ENCODE measurements at places on chromosomes 7 and 10. TPM values are rescaled to one million over a fixed set of nuclear protein-coding genes. Genes with fewer than 3 reads are reported as not detected.

DNA sequence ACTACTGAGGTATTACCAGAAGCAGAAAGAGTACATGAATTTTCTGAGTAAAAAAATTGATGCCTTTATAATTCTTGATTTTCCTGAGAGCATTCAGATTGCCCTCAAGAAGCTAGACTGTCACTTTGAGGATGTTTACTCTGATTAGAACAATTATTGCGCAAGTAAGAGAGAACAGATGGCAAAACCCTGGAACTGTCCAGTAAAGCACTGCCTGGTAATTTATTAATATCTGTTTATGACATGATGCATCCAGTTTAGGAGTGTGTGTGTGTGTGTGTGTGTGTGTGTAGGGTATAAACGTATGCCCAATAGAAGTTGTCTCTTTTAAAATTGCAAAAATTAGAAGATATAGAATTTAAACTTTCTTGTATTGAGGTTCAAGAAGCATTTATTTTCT, 379.7 kb downstream of the PHTF2 start:
- H3K27ac ChIP-seq, result no peak overlapping the region
- peaks cover 9% of the 10 kb centered on the region for H3K4me1 ChIP-seq
- DNase-seq, result no peak
- no peaks in the 10 kb centered on the region for H3K27me3 ChIP-seq
- no peak overlapping the region for H3K4me3 ChIP-seq

GRCh38 chr10:129075508-129075907, 391.5 kb upstream of the MGMT start:
- no peak overlapping the region for H3K27ac ChIP-seq
- no peaks in the 10 kb centered on the region for H3K27me3 ChIP-seq
- H3K36me3 ChIP-seq, result no peaks in the 10 kb centered on the region
- H3K4me3 ChIP-seq, result no peak overlapping the region
- H3K4me1 ChIP-seq, result peaks cover 10% of the 10 kb centered on the region

DNA sequence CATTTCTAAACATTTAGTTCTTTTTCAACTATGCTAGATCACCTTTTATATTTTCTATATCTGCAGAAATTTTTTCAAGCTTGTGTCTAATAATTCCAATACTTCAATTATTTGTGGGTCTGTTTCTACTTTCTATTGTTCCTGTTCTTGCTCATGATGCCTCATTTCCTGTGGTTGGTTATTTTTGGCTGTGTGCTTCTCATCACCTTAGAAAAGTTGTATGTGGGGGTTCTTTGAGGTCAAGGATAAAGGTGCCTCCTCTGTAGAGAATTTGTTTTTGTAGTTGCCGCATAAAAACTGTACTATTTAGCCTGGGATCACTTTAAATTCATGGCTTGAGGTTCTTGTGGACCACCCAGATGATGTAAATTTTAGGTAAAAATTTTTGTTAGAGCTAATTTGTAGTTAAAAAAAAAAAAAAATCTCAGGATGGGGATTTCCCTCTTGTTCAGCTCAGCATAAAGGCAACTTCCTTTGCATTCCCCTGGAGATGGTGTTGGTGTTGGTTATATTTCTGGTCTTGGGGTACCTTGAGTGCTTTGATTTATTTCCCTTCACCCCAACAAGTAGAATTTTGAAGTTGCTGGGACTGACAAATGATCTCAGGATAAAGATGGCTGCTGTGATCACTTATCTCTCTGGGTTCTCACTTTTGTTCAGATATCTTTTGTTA, 27.0 kb upstream of the JAZF1 start:
- DNase-seq, result no peak
- H3K4me1 ChIP-seq, result no peaks in the 10 kb centered on the region
- no peak overlapping the region for H3K4me3 ChIP-seq
- no peak overlapping the region for H3K27ac ChIP-seq
- no peaks in the 10 kb centered on the region for H3K36me3 ChIP-seq

DNA sequence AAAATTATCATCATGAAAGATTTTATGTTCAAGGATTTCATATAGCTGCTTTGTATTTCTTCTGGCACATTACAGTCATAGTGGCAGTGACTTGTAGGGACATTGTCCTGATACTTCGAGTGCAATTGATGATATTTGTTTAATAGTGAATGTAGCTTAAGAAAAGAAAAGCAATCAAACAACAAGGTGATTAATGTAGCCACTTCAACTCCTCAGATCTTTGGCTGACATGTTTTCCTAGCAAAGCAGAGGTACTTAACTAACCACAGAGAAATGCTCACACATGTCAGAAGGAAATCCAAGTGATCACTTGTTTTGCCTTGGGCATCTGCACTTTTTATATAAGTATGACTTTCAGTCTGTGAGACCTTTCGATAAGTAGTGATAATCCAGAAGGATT, 470.3 kb downstream of the AUTS2 start:
- no peak for DNase-seq
- H3K27ac ChIP-seq, result no peak overlapping the region
- H3K4me3 ChIP-seq, result no peak overlapping the region
- peaks cover 3% of the 10 kb centered on the region for H3K4me1 ChIP-seq
- H3K27me3 ChIP-seq, result no peaks in the 10 kb centered on the region

- no peak overlapping the region for H3K27ac ChIP-seq
- H3K27me3 ChIP-seq, result no peaks in the 10 kb centered on the region
- H3K4me3 ChIP-seq, result no peak overlapping the region
- no peaks in the 10 kb centered on the region for H3K4me1 ChIP-seq
- DNase-seq, result no peak
- peaks cover 80% of the 10 kb centered on the region for H3K36me3 ChIP-seq
Observed at GRCh38 chr7:6413637-6414036, 34.1 kb downstream of the DAGLB start.

The EIF4H gene
- total RNA-seq, result 225 TPM

The TCF7L2 gene
- 9.9 TPM for total RNA-seq

DNA sequence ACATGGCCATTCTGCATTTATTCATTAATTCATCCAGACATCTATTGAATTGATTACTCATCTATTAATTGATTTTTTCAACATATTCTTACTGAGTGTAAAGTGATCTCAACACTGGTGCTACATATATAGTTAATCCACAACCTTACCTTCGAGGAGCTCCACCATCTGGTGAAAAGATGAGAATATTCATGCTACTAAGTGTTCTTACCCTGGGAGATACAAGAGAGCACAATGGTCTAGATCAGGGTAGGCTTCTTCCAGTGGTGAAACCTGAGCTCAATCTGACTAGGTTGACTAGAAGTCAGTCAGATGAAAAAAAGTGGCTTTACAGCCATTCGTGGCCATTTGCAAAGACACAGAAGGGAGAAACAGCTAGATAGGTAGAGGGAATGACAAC, 507.4 kb downstream of the ANKRD7 start:
- no peaks in the 10 kb centered on the region for H3K36me3 ChIP-seq
- H3K27ac ChIP-seq, result no peak overlapping the region
- no peaks in the 10 kb centered on the region for H3K27me3 ChIP-seq
- DNase-seq, result no peak
- no peaks in the 10 kb centered on the region for H3K4me1 ChIP-seq

The PBLD gene
- 1.9 TPM for total RNA-seq

- peak overlapping the region; percentile 36 for H3K27ac ChIP-seq
- DNase-seq, result no peak
- peaks cover 8% of the 10 kb centered on the region for H3K4me1 ChIP-seq
- no peaks in the 10 kb centered on the region for H3K27me3 ChIP-seq
- H3K4me3 ChIP-seq, result no peak overlapping the region
Observed at GRCh38 chr10:22606164-22606614, 108.2 kb downstream of the PIP4K2A start.

DNA sequence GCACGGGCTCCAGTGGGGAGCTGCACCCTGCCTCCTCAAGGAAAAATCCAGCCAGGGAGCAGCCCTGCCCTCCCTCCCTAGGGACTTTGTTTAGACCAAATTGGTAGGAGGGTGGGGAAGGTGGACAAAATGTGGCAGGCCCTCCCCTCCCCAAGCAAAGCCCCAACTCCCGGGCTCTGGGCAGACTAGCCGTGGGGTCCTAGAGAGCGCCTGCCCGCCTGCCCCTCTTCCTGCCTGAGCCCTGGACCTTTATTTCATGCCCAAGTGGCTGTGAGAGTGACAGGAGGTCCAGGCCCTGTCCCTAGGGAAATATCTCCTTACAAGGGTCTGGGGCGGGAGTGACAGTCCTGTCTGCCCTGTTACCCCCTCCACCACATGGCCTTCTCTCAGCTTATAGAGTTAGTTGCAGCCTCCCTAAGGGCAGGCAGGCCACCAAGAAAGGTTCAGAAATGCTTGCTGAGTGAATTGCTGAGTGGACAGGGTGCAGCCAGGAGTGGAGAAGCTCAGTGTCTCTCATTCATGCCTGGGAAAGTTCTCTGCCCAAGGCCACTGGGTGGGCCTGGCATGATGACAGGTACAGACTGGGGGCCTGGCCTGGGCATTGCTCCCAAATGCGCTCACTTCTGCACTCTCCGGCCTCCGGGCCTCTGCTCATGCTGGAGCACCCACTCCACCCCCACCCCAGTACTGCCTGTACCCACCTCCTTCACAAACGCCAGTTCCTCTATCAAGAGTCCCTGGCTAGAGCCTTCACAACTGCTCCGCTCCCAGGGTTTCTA, 25.2 kb downstream of the DNAJB12 start:
- H3K36me3 ChIP-seq, result peaks cover 7% of the 10 kb centered on the region
- no peaks in the 10 kb centered on the region for H3K27me3 ChIP-seq
- no peak for DNase-seq
- H3K27ac ChIP-seq, result no peak overlapping the region

The HOXA5 gene
- total RNA-seq, result 4.7 TPM

The MNX1 gene
- not detected for total RNA-seq

The NEUROG3 gene
- not detected for total RNA-seq

The CTAGE6 gene
- not detected for total RNA-seq

The STN1 gene
- total RNA-seq, result 13.8 TPM

The CPEB3 gene
- 7.8 TPM for total RNA-seq

DNA sequence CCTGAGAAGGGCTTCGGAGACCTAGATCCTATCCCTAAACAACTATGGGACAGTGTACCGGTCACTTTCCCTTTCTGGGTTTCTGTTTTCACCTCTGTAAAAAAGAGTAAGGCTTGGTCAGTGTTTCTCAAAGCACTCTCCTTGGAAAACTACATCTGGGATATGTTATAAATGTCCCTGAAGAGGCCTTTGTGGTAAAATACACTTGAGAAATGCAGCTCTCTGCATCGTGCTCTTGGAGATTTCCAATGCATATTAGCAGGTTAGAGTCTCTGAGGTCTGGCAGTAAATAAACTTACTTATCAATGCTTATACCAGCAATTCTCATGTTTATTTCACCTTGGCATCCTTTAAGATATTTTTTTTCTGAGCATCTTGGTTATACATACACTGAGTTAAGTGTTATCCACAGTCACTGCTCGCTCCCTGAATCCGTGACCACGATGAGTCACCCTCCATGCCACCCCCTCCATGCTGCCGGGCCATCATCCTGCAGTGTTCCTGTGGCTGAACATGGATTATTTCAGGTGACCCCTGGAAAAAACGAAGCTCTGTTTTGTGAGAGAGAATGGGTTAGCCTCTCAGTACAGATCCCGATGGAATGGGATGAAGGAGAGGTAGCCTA, 3.3 kb upstream of the TBXAS1 start:
- no peak for DNase-seq
- H3K4me1 ChIP-seq, result no peaks in the 10 kb centered on the region
- no peak overlapping the region for H3K27ac ChIP-seq
- no peak overlapping the region for H3K4me3 ChIP-seq
- H3K27me3 ChIP-seq, result peaks cover 4% of the 10 kb centered on the region

GRCh38 chr7:149880638-149881311, 7.0 kb downstream of the ATP6V0E2 start:
- peaks cover 8% of the 10 kb centered on the region for H3K4me1 ChIP-seq
- no peaks in the 10 kb centered on the region for H3K27me3 ChIP-seq
- H3K36me3 ChIP-seq, result peaks cover 3% of the 10 kb centered on the region
- no peak overlapping the region for H3K4me3 ChIP-seq
- H3K27ac ChIP-seq, result no peak overlapping the region
- DNase-seq, result no peak

The SHTN1 gene
- total RNA-seq, result 28.1 TPM

DNA sequence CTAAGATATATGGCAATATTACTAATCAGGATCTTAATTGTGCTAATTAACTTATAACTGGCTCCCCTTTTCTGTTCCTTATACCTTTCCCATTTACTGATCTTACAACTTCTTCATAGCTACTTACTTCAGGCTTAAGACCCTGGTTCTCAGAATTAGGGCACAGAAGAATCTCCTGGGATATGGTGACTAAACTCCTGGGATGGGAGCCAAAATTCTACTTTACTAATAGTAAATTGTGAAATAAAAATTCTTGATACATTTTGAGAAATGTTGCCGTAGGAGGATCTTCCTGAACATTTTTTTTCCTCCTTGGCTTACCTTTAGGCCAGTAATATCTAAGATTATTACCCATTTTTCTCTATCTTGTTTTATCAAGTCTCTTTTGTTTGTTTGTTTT, 309.5 kb downstream of the ATRNL1 start:
- no peaks in the 10 kb centered on the region for H3K36me3 ChIP-seq
- H3K4me1 ChIP-seq, result no peaks in the 10 kb centered on the region
- no peak overlapping the region for H3K4me3 ChIP-seq

DNA sequence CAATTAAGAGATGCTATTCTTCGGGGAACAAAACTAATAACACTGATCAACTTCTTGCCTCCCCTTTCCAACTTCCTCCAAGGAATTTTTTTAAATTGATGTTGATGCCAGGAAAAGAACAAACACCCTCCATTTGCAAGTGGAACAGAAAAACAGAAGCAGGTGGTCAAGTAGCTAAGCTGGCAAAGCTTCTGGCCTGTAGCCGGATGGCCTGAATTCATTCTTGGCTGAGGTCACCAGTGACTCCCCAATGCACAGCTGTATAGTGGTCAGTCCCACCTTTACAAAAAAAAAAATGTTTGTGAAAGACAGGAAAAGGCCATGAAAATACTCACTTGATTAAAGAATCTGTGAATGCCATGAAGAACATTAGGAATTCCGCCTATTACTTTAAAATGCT, 39.1 kb downstream of the DOCK4 start:
- DNase-seq, result no peak
- H3K4me1 ChIP-seq, result no peaks in the 10 kb centered on the region
- H3K27ac ChIP-seq, result no peak overlapping the region
- no peak overlapping the region for H3K4me3 ChIP-seq

DNA sequence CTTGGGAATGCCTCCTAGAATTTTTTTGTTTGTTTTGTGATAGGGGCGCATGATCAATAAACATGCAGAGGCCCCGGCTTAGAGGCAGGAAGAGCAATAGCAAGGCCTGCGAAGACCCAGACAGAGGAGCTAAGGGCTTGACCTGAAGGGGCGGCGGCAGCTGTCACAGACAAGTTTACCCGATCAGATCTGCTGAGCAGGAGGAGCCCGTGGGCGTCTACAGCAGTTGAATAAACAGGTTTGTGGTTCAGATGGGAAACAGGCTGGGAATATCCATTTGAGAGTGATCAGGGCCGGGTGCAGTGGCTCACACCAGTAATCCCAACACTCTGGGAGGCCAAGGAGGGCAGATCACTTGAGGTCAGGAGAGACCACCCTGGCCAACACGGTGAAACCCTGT, 126.0 kb upstream of the CALN1 start:
- DNase-seq, result no peak
- H3K4me1 ChIP-seq, result no peaks in the 10 kb centered on the region
- H3K27me3 ChIP-seq, result no peaks in the 10 kb centered on the region
- no peak overlapping the region for H3K4me3 ChIP-seq

The DMBT1 gene
- 0.15 TPM for total RNA-seq

- DNase-seq, result no peak
- peaks cover 23% of the 10 kb centered on the region for H3K4me1 ChIP-seq
- peak overlapping the region; percentile 86 for H3K27ac ChIP-seq
- H3K36me3 ChIP-seq, result no peaks in the 10 kb centered on the region
Observed at GRCh38 chr7:44087911-44088838, 5.8 kb upstream of the POLM start.

The HOGA1 gene
- 0.80 TPM for total RNA-seq

Data from suprapubic skin (tissue), 4 donors.